ENCODE measurements at places on chromosomes 7 and 10. TPM values are rescaled to one million over a fixed set of nuclear protein-coding genes. Genes with fewer than 3 reads are reported as not detected.

PAOX gene
- 2.9 TPM for total RNA-seq

GNGT1 gene
- total RNA-seq, result not detected

DNA sequence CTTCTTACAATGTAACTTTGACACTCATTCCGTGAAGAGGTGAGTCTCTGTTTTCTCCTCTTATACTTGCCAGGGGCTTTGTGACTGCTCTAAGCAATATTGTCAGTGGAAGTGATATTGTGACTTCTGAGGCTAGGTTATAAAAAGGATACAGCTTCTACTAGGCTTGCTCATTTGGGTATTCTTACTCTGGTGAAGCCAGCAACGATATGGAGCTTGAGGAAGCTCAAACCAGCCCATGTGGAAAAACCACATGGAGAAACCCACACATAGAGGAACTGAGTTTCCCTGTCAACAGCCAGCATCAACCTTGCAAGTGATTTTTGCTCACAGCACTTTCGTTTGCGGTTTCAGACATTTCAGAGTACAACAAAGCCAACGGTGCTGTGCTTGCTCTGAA, 149.6 kb upstream of the SEMA3E start:
- DNase-seq, result no peak

DNA sequence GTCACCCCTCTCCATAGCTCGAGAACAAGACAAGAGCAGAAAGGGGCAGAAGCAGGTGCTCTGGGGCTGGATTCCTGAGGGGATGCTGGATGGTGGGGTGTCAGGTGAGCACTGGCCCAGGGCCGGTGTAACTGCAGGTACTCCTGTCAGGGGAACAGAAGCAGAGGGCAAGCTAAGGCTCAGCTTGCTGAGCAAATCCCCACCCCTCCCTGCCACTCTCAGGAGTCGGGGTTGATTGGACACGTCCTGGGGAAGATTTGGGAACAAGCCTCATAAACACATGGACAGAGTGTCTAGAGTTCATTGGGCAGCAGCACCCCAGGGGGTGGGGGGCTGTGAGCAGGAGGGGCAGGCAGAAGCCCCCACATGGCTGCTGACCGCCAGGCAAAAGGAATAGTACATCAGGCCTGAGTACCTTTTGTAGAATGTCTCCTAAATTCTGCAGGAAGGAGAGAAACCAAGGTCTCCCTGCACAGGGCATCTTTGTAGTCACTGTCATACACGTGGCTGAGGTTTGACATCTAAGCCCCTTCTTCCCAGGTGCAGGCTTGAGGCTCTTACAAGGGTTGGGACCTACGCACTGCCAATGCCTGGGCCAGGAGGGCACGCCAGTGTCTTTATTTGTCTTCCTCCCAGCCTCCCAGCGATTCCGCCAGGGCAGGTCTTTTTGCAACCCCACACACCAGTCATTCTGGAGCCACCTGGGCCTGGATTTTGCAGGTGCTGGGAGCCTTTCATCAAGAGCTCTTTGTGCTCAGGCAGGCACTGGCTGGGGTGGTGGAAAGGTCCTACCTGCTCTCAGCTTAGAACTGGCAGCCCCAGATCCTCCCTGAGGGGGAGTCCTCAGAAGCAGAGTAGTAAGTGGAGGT, 2.8 kb downstream of the CALML3 start:
- DNase-seq, result peak; percentile 54

DNA sequence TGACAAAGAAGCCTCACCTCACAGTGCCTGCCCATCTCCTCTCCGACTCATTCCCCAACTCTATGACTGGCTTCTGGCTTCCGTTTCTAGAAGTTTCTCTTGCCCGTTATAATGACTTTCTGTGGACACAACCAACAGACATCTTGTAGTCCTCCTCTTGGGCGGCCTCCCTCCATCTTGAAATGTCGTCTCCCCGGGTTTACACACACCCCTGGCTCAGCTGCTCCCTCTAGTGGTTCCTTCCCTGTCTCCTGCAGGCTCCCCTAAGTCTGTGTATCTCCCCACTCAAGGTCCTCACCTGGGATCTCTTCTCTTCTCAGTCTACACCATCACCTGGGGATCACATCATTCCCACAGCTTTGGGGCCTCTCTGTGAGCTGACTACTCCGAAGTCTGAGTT, 123.4 kb upstream of the NEBL start:
- DNase-seq, result no peak
